Osteoblast (primary cell): ENCODE measurements at places on chromosomes 5 and 9. TPM values are rescaled to one million over a fixed set of nuclear protein-coding genes. Genes with fewer than 3 reads are reported as not detected.

LTC4S gene
- 1.4 and 1.5 TPM in 2 replicates for total RNA-seq

SLC25A2 gene
- total RNA-seq: 0.36 and 0.59 TPM in 2 replicates

DBH gene
- not detected in 2 replicates for total RNA-seq

DMRT3 gene
- not detected in 2 replicates for total RNA-seq

PCDHGA10 gene
- total RNA-seq: 23.2 and 24.8 TPM in 2 replicates

PCDHGA7 gene
- total RNA-seq: 6.5 TPM in 2 replicates

PCDHA12 gene
- total RNA-seq: under 0.01 and 0.36 TPM in 2 replicates

TXNDC8 gene
- total RNA-seq: not detected in 2 replicates

PCDHGB6 gene
- total RNA-seq: 6.2 and 8.0 TPM in 2 replicates

ZDHHC11B gene
- total RNA-seq: not detected in 2 replicates

CSF1R gene
- 0.36 and 0.88 TPM in 2 replicates for total RNA-seq

EGFLAM gene
- 11.2 and 13.8 TPM in 2 replicates for total RNA-seq

CCDC180 gene
- 4.7 and 6.2 TPM in 2 replicates for total RNA-seq

PPP3R2 gene
- total RNA-seq: not detected in 2 replicates

FOXI1 gene
- not detected in 2 replicates for total RNA-seq

CDC20B gene
- not detected in 2 replicates for total RNA-seq

ORM2 gene
- total RNA-seq: not detected in 2 replicates

OBP2A gene
- total RNA-seq: not detected in 2 replicates

SPATA31E1 gene
- total RNA-seq: under 0.01 TPM in 1 of 2 replicates, not detected in the other

ARHGEF37 gene
- total RNA-seq: 0.72 and 0.88 TPM in 2 replicates

C5orf63 gene
- 2.2 and 3.5 TPM in 2 replicates for total RNA-seq

BNC2 gene
- total RNA-seq: 51.3 and 53.9 TPM in 2 replicates

TMEM8B gene
- total RNA-seq: 2.1 and 2.5 TPM in 2 replicates

KCTD16 gene
- total RNA-seq: 1.5 and 3.6 TPM in 2 replicates

GZMA gene
- not detected in 2 replicates for total RNA-seq

KIF3A gene
- 8.5 and 12.7 TPM in 2 replicates for total RNA-seq

DCAF12 gene
- total RNA-seq: 21.4 and 21.8 TPM in 2 replicates

ACTL7B gene
- not detected in 2 replicates for total RNA-seq

SLC27A6 gene
- not detected in 2 replicates for total RNA-seq

FAM78A gene
- 0.36 and 0.59 TPM in 2 replicates for total RNA-seq

FST gene
- total RNA-seq: 176 and 215 TPM in 2 replicates

HSPA9 gene
- 499 and 624 TPM in 2 replicates for total RNA-seq

NUP214 gene
- total RNA-seq: 15.0 and 17.7 TPM in 2 replicates

PDLIM4 gene
- total RNA-seq: 47.7 and 67.7 TPM in 2 replicates

CDKN2AIPNL gene
- total RNA-seq: 17.4 and 20.3 TPM in 2 replicates

NRG2 gene
- total RNA-seq: 0.72 and 0.88 TPM in 2 replicates

PTPRD gene
- 23.9 and 24.8 TPM in 2 replicates for total RNA-seq

IFNA2 gene
- not detected in 2 replicates for total RNA-seq

DRD1 gene
- total RNA-seq: under 0.01 TPM in 1 of 2 replicates, not detected in the other

CER1 gene
- total RNA-seq: not detected in 2 replicates

GGTA1 gene
- total RNA-seq: not detected in 2 replicates

EMB gene
- total RNA-seq: 14.5 and 17.4 TPM in 2 replicates

PCDHA13 gene
- under 0.01 TPM in 2 replicates for total RNA-seq

SLC6A19 gene
- total RNA-seq: not detected in 2 replicates

ZBED3 gene
- 1.1 and 4.7 TPM in 2 replicates for total RNA-seq

FOXD4L5 gene
- under 0.01 TPM in 1 of 2 replicates, not detected in the other for total RNA-seq

NR6A1 gene
- total RNA-seq: 0.36 and 0.88 TPM in 2 replicates

BOD1 gene
- 90.5 and 91.6 TPM in 2 replicates for total RNA-seq

TCERG1 gene
- total RNA-seq: 42.0 and 43.6 TPM in 2 replicates

CDKN2B gene
- 50.7 and 51.9 TPM in 2 replicates for total RNA-seq

FREM1 gene
- total RNA-seq: under 0.01 and 0.72 TPM in 2 replicates

FAM193B gene
- 29.2 and 32.6 TPM in 2 replicates for total RNA-seq

EQTN gene
- total RNA-seq: not detected in 2 replicates

LCN9 gene
- not detected in 2 replicates for total RNA-seq

GABRP gene
- total RNA-seq: under 0.01 TPM in 2 replicates

SEMA4D gene
- total RNA-seq: 0.72 and 0.88 TPM in 2 replicates

MUSK gene
- under 0.01 TPM in 1 of 2 replicates, not detected in the other for total RNA-seq

DNAI1 gene
- total RNA-seq: 47.4 TPM in 1 of 2 replicates, not detected in the other

CMBL gene
- total RNA-seq: 9.0 and 13.8 TPM in 2 replicates
